ENCODE measurements at places on chromosomes 3 and 15.

GRCh38 chr15:80595396-80595795 is 99.7 kb upstream of the ABHD17C start:
- DNase-seq, result no peak

GRCh38 chr15:76197703-76198455 is 113.4 kb downstream of the ETFA start:
- no peak for DNase-seq

GRCh38 chr3:168040607-168041208 is 55.0 kb downstream of the GOLIM4 start:
- no peak for DNase-seq

GRCh38 chr3:78887547-78888011 is 880.2 kb downstream of the ROBO1 start:
- DNase-seq, result peak; percentile 34

DNA sequence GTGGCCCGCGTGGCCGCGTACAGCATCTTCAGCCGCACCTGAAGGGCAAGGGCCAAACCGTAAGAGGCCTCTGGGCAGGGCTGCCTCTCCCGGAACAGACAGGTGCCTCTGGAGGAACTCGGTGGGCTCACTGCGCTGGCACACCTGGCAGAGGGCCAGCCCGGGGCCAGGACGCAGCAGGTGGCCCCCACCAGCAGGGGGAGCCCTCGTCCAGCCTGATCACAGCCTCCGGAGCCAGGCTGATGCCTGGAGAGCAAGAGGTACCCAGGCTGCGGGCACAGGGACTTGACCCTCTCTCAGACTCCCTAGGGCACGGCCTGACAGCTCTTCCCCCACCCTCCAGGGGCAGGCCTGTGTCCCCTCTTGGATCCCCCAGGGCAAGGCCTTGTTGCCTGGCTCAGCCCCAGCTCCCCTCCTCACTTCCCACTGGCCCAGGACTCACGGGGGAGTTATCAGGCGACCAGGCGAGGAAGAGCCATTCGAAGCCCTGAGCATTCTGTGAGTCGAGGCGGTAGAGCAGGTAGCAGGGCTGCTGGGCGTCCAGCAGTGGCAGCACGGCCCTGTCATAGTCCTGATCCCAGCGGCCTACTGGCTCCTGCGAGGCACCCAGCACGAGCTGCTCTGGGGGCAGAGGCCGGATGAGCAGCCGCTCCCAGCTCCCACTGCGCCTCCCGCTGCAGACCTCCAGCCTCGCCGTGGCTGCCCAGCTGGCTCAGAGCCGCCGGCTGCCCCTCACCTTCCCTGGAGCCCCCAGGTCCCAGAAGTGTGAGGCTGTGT is 6.2 kb upstream of the TLR9 start:
- DNase-seq, result no peak

- DNase-seq, result peak; percentile 86
These were observed 29.4 kb downstream of the LYSMD4 start for GRCh38 chr15:99703603-99704443.

GRCh38 chr15:42034628-42035434 is 14.0 kb upstream of the PLA2G4E start:
- DNase-seq, result no peak

DNA sequence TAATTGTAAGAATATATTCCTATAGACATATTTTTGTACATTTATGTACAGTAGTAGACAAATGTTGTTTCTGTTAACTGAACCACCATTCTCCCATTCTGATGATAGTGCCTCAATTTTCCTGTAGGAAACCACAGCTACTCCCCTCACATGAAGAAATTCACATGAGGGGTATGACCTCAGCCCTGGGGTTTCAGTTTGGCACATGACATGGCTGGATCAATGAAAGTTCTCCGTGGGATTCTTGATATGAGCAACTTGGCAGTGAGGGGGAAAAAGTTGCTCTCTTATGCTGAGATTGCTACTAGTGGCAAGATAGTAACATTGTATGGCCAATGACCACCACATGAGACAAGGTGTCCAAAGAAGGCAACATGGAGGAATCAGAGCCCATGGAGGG is 1090.3 kb upstream of the CFAP20DC start:
- DNase-seq, result no peak

- no peak for DNase-seq
These were observed 334.6 kb upstream of the ATP10A start for GRCh38 chr15:26197719-26198118.

GRCh38 chr3:9251055-9251786 is 1.8 kb upstream of the SRGAP3 start:
- DNase-seq, result no peak

DNA sequence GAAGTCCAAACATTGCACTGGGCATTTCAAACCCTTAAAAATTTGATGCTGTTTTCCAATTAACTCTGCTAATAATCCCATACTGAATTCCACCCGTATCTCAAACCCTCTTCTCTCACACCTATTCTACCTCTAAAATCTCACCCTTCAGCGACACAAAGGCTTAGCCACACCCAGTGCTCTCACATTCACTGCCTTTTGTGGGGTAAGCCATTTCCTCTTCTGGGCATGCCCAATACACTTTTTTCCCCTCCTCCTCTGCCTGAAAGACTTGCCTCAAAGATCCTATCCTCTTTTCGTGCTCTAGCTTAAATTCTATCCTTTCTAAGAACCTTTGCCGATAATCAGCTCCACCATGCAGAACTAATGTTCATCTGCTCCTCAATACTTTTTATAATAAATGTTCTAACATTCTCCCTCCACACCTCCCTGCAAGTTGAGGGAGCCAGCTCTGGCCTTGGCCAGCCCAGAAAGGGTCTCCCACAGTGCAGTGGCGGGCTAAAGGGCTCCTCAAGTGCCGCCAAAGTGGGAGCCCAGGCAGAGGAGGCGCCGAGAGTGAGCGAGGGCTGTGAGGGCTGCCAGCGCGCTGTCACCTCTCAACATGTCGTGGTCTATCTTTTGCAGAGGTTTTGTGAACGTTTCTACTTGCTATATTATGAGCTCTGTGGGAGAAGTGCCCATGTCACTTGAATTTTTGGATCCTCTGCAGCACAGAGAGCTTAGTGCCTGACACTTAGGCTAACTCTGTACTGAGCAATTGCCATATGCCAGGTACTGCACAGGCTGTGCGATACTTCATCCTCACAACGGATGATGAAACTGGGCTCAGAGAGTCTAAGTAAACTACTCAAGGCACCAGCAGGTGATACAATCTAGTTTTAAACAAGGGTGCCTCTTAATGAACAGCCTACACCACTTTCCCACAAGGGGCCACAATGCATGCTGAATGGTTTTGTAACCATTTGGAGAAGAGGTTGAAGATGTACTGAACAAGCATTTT is 53.6 kb upstream of the BCL6 start:
- no peak for DNase-seq

DNA sequence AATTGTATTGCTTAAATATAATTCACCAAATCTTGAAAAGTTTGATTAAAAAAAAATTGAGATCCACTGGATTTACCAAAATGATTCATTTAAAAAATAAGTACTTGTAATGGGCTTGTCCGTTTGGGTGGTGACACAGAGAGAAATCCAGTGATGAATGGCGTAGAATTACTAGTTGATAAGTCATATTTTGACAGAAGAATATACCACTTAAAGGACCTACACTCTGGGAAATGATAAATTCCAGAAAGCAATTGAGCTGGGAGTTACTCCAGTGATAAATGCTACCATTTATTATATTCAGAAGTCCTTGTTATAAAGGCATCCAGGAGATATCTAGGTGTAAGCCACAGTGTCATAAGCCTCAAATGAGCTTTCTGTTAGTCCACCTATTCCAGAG is 141.8 kb upstream of the CFAP20DC start:
- DNase-seq, result no peak

- DNase-seq, result no peak
These were observed 6.6 kb downstream of the DUOX1 start for GRCh38 chr15:45136378-45136764.

DNA sequence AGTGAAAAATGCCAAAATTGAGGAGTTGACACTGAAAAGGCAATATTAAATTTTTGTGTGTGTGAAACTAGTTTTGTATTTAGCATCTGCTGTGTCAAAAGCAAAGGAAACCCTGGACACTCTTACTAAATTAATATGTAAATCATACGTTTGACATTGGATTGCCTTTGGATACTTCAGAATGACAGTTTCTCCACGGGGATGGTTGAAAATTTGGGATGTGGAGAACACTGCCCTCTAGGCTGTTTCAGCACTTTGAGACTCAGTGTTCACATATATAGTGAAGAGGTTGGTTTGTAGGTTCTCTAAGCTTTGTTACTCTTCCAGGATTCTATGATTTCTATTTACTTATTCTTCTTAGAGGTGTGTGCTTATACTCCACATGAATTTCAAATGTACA is 3.0 kb downstream of the ROBO2 start:
- no peak for DNase-seq

DNA sequence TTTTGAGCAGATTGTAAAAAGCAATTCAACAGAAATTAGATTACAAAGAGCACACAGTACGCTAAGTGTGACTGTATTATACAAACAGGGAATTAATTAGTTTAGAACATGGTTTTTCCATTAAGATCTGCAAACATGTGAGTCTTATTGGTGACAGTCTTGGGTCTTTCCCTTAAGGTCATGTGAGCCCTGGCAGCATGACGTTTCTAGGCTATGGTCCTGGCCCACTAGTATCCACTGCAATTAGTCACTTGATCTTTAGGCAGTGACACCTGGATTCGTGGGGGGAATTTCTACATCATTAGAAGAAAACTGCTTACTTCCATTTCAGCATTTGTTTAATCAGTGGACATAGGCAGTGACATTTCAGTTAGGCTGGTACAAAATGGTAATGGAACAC is 360.2 kb upstream of the NR2F2 start:
- DNase-seq, result no peak

- DNase-seq, result no peak
These were observed 73.4 kb downstream of the SLC6A11 start for GRCh38 chr3:10889206-10889960.

- no peak for DNase-seq
These were observed 8.1 kb downstream of the ISG20 start for GRCh38 chr15:88646951-88647350.

DNA sequence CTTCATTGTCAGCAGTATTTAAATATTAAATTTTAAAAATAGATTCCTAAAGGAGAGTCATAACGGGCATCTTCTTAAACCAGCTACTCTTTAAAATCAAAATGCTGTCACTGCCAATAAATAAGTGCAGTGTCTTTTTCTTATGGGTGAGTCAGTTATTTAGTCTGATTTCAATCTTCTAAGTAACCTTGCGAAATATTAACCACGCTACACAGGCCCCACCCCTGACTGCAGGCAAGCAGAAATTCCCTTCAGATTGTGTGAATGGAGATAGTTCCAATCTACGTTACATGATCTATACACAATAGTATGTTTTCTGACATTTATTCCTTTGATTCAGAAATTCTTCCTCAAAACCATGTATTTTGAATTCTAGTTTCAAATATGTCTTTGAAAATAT is 141.5 kb downstream of the GADL1 start:
- peak; percentile 49 for DNase-seq

DNA sequence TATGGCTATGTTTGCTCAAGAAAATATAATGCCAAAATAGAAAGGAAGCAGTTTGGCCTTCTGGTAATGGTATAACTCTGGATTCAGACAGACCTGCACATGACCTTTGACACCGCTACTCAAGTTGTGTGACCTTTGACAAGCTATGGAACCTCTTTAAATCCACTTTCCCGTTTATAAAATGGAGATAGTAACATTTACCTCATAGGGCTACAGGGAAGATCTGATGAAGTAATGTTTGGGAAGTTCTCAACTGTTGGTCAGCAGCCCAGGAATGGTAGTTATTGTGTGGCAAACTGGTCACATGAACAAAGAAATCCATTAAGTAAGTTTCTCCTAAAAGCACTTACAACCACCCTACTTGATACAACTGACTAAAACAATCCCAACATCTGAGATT is 95.1 kb upstream of the PHLDB2 start:
- no peak for DNase-seq

DNA sequence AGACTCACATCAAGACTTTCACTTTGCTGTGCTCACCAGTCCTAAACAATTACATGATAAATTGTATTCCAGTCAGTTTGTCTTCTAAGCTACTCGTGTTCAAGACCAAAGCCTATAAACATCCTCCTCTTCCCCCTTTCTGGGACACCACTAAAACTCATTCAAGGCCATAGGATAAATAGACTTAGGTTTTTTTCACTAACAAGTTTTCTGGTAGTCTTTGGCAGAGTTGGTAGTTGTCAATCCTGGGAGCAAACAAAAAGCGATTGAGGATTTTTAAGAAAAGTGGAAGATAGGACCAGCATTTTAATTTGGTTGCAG is 114.9 kb downstream of the TGFBR2 start:
- no peak for DNase-seq

- no peak for DNase-seq
These were observed 58.7 kb upstream of the PLXND1 start for GRCh38 chr3:129665024-129665768.

DNA sequence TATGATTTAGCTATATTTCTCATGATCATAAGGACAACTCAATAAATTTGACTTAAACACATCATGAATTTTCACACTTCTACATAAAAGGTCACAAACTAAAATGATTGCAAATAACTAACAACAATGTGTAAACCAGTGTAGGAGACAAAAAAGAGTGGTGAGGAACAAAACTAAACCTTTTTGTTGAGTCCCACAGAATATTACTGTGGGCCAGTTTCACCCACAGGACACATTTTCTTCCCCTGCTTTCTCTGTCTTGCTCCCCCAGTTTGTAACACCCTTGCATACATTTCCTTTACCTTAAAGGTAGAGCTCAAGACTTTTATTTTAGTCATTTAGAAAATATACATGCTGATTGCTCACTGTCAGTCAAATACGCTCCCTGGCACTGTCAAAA is 130.9 kb upstream of the GOLGA6L6 start:
- DNase-seq, result no peak

GRCh38 chr15:29242456-29243242 is 27.0 kb downstream of the NSMCE3 start:
- no peak for DNase-seq

GRCh38 chr3:130516645-130517512 is at the start of gene COL6A6:
Gene COL6A6 (plus strand): TSS chr3:130517177. CDS start chr3:130560365, 43,188 bp downstream.
- no peak for DNase-seq

GRCh38 chr15:55858661-55859060 is 115.7 kb upstream of the PRTG start:
- DNase-seq, result no peak

- DNase-seq, result no peak
These were observed 24.3 kb downstream of the FILIP1L start for GRCh38 chr3:100089812-100090668.

DNA sequence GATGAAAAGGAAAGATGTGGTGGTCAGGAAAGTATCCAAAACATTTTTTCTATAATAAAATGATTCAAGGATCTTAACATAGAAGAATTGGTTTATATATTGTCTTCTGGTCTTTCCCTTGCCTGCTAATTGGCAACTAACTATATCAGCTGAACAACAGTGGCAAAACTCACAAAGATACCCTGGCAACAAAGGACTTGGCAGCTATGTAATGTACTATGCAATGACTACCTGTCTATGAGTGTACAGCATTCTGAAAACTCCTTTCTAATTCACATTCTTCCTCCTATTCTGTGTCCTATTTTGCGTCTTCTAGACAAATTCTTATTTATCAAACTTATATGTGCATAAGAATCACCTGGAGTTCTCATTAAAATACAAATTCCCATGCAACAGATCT is 15.7 kb upstream of the SERPINI2 start:
- no peak for DNase-seq

- no peak for DNase-seq
These were observed 35.0 kb upstream of the HES1 start for GRCh38 chr3:194100856-194101390.

Measured in non-pigmented ciliary epithelial cell (primary cell).